ENCODE measurements at places on chromosomes 6 and 20.

DNA sequence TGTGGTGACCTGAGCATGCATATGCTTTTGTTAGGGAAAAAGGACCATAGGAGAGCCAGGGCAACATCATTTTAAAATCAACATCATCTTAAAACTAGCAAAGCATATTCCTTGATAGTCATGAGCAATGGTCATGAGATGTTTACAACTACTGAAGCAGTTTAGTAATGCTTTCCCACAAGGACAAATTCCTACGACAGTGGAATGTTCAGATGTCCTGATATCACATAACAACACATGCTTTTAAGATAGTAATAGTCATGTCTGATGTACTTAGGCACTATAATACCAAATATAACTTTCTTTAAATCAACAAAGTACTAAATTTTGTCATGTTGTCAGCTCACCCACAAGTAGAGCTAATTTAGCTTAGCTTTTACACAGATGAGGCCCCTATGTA lies 370.3 kb downstream of the HTR1B start:
- no peak for DNase-seq

GRCh38 chr20:37622728-37623127 lies 71.1 kb upstream of the CTNNBL1 start:
- no peak for DNase-seq

DNA sequence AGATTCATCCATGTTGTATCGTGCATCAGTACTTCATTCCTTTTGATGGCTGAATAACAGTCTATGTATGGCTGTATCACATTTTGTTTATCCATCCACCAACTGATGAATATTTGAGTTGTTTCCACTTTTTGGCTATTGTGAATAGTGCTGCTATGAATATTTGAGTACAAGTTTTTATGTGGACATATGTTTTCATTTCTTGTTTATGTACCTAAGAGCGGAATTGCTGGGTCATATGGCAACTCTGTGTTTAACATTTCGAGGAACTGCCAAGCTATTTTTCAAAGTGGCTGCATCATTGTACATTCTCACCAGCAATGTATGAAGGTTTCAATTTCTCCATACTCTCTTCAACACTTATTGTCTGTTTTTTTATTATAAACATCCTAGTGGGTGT lies 3.0 kb upstream of the RREB1 start:
- no peak for DNase-seq

- no peak for DNase-seq
These were observed 173.1 kb upstream of the MMS22L start for GRCh38 chr6:97456070-97456469.

DNA sequence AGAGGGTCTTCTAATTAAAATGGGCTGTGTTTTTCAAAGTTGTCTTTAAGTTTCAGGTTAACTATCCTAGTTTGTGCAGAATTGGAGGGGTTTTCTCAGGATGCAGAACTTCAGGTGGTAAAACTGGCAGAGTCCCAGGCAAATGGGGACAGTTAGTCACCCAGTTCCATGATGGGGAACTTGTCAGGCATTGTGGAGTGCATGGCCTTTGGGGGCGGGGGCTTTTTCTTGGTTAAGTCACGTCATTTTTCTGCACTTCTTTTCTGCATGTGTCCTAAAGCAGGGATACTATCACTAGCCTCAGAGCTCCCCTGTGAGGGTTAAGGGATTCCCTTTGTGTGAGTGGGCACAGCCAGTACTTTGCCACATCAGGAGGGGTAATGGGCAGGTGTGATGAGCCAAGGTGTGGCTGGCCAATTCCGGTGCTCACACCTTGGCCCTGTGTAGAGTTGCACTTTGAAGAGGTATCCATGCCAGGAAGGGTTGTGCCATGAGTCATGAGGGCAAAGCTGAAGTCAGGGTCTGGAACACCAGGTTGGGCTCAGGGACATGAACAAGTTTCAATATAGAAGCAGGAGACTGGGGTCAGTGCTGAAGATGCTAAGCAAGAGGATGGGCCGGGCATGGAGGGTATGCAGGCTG lies 126.0 kb upstream of the RREB1 start:
- no peak for DNase-seq

- DNase-seq, result no peak
These were observed 58.9 kb downstream of the RREB1 start for GRCh38 chr6:7166410-7167293.

DNA sequence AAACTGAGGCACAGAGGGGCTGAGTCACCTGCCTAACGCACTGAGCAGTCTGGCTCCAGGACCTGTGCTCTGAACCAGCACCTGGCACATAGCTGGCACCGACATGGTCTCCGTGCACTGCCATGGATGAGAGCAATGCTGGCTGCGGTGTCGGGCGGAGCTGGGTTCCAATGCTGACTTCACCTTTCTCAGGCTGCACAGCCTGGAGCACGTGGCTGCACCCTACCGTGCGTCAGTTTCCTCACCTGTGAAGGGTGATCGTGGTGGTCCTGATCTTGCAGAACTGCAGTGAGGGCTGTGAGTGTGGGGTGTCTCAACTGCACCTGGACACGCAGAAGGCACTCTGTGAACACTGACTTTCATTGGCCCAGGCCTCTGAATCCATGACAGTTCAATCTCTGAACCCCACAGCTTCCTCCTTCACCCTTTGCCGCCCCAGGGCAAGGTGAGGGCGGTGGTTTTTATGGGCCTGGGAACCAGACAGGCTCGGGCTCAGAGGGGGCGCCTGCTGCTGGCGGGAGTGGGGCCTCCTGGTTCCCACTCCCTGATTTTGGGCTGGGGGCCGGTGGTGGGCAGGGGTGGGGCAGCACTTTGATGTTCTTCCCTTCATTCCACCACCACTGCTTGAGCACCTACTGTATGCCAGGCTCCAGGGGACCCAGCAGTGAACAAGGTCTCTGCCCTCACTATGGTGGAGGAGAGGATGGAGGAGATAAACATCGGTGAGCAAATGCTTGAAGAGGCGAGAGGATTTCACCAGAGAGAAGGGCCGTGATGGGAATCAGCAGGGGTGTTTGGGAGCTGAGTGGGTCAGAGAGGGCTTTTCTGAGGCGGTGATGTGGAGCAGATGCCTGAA lies 102.9 kb downstream of the CEBPB start:
- no peak for DNase-seq
